ENCODE measurements at places on chromosomes 11 and 22. TPM values are rescaled to one million over a fixed set of nuclear protein-coding genes. Genes with fewer than 3 reads are reported as not detected.

Gene CDC42BPG
- total RNA-seq: 10.1 TPM

Gene OPCML
- 0.51 TPM for total RNA-seq

Gene IFITM10
- 1.9 TPM for total RNA-seq

Gene SYT12
- 0.21 TPM for total RNA-seq

Gene CNTF
- 0.33 TPM for total RNA-seq

Gene CHADL
- total RNA-seq: 3.3 TPM

Gene AQP11
- 4.3 TPM for total RNA-seq

Gene GLB1L2
- total RNA-seq: 2.0 TPM

Gene ZP1
- not detected for total RNA-seq

Gene SEPTIN3
- 3.9 TPM for total RNA-seq

Data from cardiac muscle cell (in vitro differentiated cells and primary cell).